ENCODE measurements at places on chromosomes 6 and 20.

DNA sequence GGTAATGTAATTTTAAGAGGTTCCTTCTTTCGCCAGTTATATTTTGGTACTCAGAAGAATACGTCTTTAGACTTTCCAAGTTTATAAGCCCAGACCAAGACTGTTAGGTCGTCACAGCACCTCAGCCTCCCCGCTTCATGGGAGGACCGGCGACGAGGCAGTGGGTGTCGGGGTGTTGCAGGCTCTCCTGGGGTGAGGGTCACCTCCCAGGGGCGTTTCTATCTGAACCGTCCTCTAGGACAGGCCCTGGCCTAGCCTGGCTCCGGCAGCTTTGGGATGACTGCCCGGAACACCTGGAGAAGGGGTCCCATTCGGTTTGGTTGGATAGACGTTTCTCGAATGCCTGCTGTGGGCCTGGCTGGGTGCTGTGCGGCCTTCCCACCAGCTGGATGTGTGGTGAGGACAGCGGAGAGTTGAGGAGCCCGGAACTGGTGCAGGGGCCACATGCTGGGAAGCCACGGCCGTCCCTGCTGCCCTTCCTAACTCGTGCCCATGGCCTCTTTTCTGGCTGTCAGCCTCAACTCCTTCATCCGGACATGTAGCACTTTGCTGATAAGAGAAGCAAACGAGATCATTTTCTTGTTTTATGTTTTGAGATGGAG lies 1.1 kb downstream of the OSBPL2 start:
- no peak for DNase-seq

DNA sequence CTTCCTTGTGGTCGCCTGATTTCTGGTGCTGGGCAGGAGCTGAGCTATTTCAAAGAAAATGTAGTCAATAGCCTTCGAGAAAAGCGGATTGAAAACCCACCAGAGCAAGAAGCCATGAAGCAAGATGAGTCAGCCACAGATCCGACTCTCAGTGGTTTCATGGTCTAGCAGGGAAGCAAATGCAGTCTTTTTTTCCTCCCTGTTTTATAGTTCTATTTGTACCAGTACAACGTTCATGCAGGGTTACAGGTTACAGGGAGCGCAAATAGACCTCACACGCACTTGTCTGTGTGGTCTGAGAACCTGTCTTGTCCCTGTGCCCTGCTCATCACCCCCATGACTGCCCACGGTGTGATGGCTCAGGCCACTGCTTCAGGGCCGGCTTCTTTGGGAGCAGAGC lies 309.8 kb upstream of the SUPT3H start:
- no peak for DNase-seq

DNA sequence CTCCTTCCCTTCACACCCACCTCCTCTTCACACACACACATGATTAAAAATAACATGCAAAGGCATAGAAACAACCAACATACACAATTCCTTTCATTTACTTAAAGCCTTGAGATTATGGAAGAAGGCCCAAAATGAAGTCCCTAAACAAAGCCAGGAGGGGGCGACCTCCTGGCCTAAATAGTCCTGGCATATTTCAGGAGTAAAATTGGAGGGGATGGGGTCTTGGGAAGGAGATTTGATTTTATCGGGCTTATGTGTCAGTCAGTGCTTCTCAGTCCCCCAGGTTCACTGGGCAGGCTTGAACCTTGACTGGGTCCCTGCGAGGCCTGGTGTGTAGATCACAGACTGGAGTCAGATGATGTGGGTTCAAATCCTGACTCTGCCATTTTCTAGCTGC lies 266.4 kb downstream of the SAMD5 start:
- DNase-seq = no peak

DNA sequence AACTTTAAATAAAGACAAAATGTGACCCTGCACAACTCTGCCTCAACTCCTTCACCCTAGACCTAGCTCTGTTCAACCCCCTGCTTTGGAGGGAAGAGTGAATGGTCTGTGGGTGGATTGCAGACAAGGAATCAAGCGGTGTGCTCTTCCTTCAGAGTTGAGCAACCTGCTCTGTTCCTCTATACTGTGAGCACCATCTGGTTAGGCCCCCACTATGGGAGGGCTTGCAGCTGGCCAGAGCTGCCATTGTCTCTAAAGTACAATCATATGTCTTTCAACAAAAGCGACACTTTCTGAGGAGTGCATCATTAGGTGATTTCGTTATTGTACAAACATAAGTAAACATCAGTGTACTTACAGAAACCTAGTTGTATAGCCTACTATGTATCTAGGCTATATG lies 406.1 kb upstream of the MARCKS start:
- DNase-seq = no peak

GRCh38 chr6:95686895-95687294 lies 109.6 kb downstream of the MANEA start:
- peak; percentile 94 for DNase-seq

DNA sequence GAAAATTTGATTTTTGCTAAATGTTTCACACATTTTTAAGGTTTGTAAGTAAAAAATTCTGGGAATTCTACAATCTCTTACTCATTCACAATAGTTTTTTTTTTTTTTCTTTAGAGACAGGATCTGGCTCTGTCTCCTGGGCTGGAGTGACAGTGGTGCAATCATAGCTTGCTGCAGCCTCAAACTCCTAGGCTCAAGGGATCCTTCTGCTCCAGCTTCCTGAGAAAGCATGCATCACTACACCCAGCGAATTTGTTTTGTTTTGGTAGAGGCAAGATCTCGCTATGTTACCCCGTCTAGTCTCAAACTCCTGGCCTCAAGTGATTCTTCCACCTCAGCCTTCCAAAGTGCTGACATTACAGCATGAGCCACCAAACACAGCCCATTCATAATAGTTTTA lies 232.8 kb downstream of the GJA1 start:
- DNase-seq = no peak

GRCh38 chr6:4776493-4777393 lies 539 bp downstream of the CDYL start:
- no peak for DNase-seq

DNA sequence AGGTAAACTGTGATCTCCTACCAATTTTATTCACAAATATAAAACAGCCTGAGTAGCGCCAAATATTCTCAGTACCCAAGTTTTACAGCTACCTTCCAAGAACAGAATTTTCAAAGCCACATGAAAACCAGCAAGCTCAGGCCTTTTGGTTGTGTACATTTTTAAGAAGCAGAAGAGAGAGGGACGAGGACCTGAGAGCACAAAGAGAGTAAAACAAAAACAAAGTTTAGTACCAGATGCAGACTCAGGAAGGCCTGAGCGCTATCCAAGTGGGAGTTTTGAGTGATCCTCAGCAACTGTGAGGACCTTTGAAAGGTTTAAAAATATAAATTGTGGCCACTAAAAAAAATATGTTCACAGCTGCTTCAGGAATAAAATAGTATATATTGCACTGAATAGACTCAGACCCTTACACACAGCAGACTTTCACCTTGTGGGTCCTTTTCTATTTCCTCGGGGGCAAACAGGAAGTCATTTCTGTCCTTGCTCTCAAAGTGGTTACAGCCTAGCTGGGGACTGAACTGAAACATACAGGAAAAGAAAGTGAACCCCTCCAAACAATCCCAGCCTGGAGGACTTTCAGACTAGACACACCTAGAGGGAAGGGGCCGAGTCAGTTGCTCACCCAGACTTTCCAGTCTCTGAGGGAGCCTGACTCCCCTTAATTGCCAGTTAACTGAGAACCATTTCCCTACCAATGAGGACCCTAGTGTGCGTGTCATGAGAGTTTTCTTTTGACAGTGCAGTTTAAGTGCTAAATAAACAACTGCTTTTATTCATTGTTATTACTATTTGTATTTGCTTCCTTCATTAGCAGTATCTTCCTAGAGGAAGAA lies 48.5 kb upstream of the NT5E start:
- no peak for DNase-seq

- no peak for DNase-seq
Measured at GRCh38 chr20:52081791-52082190, 109.8 kb downstream of the ZFP64 start.

DNA sequence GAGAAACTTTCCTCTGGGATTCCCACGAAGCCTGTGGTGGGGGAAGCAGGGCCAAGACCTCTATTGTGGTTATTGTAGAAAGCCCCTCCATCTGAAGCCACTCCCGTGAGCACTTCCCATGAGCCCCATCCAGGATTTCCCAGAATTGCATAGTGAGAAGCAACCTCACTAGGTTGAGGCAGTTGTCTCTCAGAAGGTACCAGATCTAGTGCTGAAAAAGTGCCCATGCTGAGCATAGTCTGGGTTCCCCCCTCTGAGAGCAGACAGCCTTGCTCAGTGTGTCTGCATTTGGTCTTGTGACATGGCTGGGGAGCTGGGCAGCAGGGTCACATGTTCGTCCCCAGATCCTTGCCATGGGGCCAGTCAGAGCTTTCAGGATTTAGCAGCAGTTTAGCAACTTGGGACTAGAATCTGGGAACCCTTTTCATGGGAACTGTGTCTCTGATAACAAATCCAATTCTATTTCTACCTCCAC lies 38.6 kb downstream of the SLC9A8 start:
- no peak for DNase-seq

DNA sequence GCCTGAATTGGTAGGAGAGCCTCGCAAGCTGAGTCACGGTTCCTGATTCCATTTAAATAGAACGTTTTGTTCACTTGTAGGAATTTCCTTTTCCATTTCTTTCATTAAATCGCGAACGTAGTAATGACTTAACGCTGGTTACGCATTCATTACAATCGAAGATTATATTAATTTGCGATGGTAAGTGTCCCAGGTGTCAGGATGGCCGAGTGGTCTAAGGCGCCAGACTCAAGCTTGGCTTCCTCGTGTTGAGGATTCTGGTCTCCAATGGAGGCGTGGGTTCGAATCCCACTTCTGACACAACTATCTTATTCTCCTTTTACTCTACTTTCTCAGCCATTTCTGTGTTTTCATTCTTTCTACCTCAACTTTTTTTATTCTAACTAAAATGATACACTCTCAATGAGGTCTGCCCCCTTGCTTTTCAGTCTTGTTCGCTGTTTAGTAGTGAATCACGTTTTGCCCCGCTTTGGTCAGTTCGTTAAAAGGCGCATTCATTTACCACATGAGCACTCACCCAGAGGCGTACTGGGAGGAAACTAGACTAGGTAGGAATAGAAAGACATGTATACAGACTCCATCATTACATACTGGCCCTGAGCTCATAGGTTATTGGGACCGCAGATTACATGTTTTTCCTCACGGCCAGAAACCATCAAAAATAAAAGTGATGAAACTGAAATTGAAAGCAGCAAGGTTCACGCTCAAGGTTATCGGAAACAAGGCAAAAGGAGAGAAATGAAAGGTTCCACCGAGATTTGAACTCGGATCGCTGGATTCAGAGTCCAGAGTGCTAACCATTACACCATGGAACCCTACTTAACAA lies 17.3 kb upstream of the TRIM27 start:
- peak; percentile 90 for DNase-seq

- DNase-seq = no peak
Measured at GRCh38 chr6:102216232-102216631, 822.7 kb downstream of the GRIK2 start.

- DNase-seq = peak; percentile 47
Measured at GRCh38 chr6:52577022-52577777, at the start of gene TRAM2. Gene TRAM2 (minus strand): TSS chr6:52577060. CDS start chr6:52576915, 145 bp downstream.

DNA sequence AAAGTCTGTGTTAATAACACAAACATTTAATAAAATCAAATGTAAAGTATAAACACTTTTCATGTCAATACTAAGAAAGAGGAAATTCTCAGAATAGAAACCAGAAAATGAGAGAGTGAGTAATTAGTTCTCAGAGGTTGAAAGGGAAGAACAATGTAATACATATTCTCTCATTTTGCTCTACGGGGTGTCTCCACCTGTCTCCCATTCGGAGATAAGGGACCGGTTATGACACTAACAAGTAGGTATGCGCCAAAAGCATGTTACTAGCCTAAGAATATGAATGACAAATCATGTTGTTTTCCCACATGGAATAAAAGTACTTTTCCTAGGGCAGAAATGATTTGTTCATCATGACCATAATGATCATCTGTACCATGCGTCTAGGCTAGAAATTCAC lies 35.6 kb upstream of the PRELID3B start:
- DNase-seq = no peak

Measured in NCI-H1694 treated with DMSO at 0.1 percent for 48 hours (cell line).